ENCODE measurements at places on chromosomes 16 and 17.

DNA sequence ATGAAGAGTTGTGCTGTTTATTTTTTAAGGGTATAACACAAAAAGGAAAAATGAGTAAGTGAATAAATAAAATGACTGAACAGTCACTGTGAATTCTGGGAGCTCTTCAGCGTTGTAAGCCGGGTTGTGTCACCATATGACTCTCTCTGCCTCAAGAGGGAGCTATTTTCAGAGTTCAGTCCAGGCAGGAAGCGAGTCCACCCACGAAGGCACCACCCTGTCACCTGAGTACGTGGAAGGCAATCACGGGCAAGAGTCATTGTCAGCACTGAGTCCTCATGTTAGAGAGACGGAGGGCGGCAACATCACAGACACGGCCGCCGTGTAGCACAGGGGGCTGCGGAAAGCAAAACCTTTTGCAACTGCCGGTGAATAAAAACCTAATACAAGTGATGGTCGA lies 227.6 kb downstream of the UTP18 start:
- DNase-seq: no peak

DNA sequence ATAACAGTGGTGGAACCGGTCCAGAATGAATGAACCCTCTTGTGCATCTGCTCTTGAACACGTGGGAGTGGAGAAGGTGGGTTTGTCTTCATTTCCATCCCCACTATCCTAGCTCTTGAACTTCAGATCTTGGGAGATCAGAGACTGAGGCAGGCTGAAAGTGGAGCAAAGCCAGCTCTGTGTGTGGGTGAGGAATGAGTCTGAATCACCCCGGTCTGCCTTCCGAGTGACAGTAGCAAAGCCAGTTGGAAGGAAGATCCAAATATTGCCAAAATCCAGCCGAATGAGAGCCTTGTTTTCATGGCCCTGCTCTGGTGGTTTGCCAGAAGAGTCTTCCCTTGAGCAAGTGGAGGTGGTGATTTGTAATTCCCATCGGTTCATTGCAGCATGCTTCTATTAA lies 29.0 kb upstream of the ASIC2 start:
- no peak for DNase-seq

DNA sequence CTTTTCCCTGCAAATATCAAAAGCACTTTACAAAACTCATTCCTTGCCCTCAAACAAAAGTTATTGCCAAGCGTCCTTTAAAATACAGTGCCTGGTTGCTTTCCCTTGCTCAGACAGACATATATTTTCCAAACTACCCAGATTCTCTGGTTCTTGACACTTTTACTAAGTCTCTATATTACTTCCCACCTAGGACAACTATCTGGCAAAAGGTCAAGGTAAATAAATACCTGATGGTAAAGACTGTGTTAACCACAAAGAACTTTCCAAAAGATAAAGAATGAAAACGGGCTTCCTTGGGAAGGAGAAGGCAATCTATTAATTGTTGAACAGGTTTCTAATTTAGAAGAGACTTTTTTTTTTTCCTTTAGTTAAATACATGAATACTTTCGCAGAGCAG lies 1.9 kb downstream of the HS3ST3A1 start:
- no peak for DNase-seq

- no peak for DNase-seq
Observed at GRCh38 chr17:5033352-5034015, 1.7 kb downstream of the SLC52A1 start.

DNA sequence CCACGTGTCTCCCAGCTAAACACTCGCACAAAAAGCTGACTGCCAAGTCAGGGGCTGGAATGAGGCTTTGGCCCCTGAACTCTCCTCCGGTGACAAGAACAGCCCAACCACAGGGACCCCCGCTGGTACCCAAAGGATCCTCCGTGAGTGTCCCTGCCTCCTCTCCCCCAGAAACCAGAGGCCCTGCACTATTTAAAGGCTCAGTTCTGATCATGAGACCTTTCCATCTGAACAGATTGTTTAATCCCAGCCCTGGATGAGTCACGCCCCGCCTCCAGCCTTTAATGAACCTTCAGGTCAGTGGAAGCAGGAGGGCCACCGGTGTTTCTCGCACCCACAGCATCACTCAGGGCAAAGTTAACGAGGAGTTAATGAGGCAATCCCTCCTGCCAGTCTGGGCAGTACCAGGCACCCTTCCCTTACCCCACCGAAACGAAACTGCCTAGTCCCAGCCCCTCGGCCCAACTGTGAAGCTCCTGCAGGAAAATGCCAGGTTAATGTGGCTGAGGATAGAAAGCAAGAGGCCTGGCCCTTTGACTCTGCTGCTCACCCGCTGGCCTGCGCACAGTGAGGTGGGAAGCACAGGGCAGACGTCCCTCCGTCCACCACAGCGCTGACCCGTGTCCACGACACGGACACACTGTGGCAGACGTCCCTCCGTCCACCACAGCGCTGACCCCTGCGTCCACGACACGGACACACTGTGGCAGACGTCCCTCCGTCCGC lies 32.4 kb downstream of the TIMM22 start:
- no peak for DNase-seq

DNA sequence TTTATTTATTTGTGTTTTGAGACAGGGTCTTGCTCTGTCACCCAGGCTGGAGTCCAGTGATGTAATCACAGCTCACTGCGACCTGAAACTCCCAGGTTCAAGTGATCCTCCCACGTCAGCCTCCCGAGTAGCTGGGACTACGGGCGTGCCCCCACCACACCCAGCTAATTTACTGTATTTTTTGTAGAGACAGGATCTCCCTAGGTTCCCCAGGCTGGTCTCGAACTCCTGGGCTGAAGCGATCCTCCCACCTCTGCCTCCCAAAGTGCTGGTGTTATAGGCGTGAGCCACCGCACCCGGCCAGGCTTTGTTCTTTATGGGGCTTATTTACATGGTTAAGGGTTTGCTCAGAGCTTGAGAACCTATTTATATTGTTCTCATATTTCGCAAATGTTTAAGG lies 5.8 kb upstream of the MEIOB start:
- no peak for DNase-seq

DNA sequence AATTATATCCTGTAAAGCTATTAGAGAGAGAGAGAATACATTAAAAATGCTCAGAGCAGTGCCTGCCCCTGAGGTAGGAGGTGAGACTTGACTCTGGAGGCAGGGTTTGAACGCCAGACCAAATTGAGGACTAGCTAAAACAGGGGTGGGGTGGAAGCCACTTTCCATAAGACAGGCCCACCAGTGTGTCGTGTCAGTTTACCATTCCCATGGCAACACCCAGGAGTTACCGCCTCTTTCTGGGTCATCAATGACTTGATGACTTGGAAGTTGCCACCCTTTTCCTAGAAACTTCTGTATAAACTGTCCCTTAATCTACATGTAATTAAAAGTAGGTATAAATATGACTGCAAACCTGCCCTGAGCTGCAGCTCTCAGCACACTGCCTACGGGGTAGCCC lies 32.0 kb upstream of the ABCC12 start:
- no peak for DNase-seq

DNA sequence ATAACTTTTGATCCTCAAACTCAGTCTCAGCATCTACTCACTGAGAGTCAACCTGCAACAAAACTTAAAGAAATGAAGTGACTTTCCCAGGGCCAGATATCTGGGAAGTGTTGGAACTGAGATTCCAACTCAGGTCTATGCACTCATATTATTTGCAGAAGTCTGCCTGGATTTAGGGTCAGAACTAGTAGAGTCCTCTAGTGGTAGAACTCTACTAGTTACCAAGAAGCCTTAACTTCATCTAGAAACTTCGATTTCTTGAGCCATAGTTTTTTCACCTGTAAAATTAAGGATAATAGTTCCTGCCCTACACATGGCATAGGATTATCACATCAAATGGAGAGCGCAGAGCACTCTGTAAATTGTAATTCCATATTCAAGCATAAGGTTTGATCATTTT lies 23.4 kb upstream of the KRT24 start:
- DNase-seq: no peak

DNA sequence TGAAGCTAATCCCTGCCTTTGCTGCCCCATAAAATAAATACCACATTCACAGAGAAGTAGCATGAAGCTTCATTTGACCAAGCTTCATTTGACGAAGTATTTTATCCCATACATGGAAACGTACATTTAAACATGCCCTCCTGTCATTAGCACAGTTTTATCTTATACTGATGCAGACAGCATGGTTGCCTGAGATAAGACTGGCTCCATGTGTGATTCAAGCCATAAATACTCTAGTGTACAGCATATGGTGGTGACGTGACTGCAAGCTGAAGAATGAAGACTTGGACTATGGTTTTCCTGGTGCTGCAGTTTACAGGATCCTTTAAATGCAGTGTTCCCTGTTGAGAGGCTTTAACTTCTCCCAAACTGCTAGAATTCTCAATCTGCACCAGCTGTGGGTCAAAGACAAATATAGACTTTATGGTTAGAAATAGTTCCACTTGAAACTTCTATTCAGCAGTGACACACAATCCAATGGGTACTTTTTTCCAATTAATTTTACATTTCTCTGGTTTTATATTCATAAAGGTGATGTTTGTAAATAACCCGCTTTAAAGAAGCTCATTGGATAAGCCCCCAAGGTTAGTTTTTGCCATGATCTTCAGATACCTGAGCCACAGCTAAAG lies 64.9 kb downstream of the CYB561 start:
- DNase-seq: no peak

GRCh38 chr17:72219137-72219823 lies 98.5 kb downstream of the SOX9 start:
- no peak for DNase-seq

DNA sequence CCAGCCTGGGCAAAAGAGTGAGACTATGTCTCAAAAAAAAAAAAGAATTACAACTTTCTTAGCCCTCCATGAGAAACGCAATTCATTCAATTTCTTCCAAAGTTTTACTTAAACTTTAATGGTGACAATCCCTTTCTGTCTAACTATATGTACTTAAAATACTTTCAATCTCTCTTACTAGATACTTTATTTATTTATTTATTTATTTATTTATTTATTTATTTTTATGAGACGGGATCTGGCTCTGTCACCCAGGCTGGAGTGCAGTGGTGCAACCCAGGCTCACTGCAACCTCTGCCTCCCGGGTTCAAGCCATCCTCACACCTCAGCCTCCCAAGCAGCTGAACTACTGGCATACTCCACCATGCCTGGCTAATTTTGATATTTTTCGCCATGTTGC lies 108.1 kb downstream of the SPAG9 start:
- no peak for DNase-seq

- DNase-seq: no peak
Observed at GRCh38 chr16:22252317-22252716, 44.9 kb upstream of the POLR3E start.

DNA sequence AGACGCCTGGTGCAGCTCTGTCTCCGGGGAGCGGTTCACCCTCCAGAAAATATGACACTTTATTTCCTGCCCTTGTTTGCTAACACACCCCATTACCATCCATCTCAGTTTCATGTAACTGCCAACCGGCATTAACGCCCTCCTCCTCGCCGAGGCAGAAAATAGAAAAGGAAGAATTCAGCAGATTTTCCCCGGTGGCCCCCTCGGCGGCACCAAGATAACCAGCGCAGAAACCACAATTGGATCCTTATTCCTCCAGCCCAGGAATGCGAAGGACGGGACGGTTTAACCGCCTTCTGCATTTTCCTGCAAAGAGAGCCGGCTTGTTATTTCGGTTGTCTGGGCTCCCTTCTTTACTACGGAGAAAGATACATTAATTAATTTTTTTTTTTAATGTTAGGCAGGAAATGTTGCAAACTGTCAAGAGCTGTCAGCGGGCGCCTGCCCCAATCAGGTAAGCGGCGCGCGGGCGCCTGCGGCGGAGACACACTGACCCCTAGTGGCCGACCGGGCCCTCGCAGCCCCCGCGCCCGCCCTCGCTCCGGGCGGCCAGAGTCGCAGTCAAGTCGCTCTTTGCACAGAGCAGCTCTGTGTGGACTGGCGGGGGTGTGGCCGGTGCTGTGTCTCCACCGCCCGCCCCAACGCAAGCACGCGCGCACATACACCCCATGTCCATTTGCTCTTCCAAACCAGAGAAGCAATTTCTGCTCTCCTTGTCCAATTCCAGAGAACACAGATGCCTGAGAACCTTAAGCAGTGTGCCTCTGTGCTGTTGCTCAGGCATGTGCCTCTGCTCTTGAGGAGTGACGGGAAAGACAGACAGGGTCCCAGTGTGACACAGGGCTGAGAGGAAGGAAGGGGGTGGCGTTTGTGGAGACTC lies 53.6 kb downstream of the C17orf67 start:
- DNase-seq: no peak

DNA sequence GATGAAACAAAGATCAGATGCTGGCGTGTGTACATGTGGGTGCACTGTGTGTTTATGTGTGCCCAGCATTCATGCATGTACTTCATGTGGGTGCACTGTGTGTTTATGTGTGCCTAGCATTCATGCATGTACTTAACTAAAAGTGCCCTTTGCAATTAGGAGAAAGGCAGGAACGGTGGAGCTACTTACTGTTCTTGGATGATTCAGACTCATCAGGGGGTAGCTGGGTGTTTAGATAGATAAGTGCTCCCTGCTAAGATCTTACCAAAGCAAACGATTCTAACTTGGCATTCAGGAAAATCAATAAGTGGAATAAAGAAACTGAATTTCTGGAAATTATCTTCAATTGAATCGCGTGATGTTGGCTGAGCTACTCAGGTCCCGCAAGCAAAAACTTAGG lies 8.6 kb upstream of the MYH2 start:
- DNase-seq: no peak

GRCh38 chr17:49746791-49747490 lies 17.0 kb downstream of the FAM117A start:
- DNase-seq: no peak

DNA sequence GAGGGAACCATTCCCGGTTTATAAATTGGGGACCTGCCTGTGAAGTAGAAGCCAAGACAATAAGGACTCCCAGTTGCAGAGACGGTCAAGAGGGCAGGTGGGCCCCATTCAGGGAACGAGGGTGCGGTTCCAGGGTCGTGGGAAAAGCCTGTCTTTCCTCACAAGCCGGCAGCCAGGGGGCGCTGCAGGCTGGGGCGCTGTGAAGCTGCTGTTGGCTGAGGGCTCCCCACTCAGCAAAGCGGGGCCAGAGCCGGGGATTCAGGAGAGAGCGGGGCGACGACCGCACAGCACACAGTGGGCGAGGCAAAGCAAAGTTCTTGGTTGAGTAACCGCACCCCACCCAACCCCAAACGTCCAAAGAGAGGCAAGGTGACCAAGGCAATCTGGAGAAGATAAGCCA lies 24.9 kb downstream of the CDRT15 start:
- DNase-seq: no peak

- no peak for DNase-seq
Observed at GRCh38 chr17:29723278-29724047, 100.8 kb upstream of the CORO6 start.

GRCh38 chr16:86224126-86224525 lies 286.2 kb upstream of the FOXF1 start:
- DNase-seq: no peak

GRCh38 chr17:68102318-68102758 lies 66.8 kb downstream of the KPNA2 start:
- no peak for DNase-seq

GRCh38 chr17:17492571-17492970 lies 3.6 kb downstream of the RASD1 start:
- DNase-seq: no peak

- no peak for DNase-seq
Observed at GRCh38 chr16:51820176-51820575, 669.1 kb upstream of the SALL1 start.

Data from NCI-H187 treated with DMSO at 0.1 percent for 48 hours (cell line).